T follicular helper cell (primary cell): ENCODE measurements at places on chromosomes 11 and 22.

- DNase-seq = no peak
Measured at GRCh38 chr11:128928400-128928799, 14.3 kb downstream of the TP53AIP1 start.

DNA sequence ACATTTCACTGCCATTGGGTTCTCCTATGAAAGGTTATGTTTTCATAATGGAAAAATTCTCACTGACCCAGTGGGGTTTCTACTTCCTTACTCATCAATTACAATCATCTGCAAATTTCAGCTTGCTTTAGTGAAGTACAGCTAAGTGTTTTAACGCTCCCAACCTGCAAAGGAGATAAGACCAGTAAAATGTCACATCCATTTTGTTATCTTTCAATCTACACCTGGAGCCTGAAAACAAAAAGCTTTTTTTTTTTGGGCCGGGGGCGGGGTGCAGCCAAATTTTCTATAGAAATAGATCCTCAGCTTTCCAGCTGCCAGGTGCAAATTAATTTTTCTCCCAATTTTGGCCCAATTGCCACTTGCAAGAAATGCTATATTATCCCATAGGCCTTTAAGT lies 40.6 kb downstream of the CADM1 start:
- no peak for DNase-seq

- DNase-seq = no peak
Measured at GRCh38 chr22:35103761-35104160, 37.8 kb downstream of the ISX start.

DNA sequence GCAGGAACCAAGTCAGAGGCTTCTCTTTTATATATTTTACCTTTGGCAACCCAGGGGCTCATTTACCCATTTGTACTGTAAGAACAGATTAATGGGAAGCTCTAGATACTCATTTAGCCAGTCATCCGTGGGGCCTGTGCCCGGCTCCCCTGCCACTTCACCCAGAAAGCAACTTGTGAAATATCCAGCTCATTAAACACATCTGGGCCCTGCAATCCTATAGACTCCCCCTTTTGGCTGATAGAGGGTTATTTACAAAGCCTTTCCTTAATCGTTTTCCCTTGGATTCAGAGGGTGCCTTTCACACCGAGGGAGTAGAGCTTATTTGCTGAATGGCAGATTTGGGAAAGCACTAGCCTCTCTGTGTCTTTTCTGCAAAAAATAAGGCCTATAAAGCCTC lies 118.7 kb upstream of the SORL1-AS1 start:
- no peak for DNase-seq

- no peak for DNase-seq
Measured at GRCh38 chr11:128599729-128600128, 12.4 kb upstream of the ETS1 start.

GRCh38 chr11:28383456-28383855 lies 275.3 kb downstream of the METTL15 start:
- no peak for DNase-seq

GRCh38 chr11:126310200-126310991 lies 6.5 kb downstream of the DCPS start:
- peak; percentile 15 for DNase-seq

- DNase-seq = no peak
Measured at GRCh38 chr11:47541070-47541469, 11.9 kb downstream of the CELF1 start.

- no peak for DNase-seq
Measured at GRCh38 chr11:130088919-130089673, 19.4 kb downstream of the APLP2 start.

GRCh38 chr11:122213171-122213570 lies 97.2 kb upstream of the BLID start:
- DNase-seq = no peak

- no peak for DNase-seq
Measured at GRCh38 chr22:29784451-29785361, 17.5 kb downstream of the UQCR10 start.

GRCh38 chr22:35656284-35656752 lies 8.1 kb downstream of the APOL6 start:
- DNase-seq = no peak

DNA sequence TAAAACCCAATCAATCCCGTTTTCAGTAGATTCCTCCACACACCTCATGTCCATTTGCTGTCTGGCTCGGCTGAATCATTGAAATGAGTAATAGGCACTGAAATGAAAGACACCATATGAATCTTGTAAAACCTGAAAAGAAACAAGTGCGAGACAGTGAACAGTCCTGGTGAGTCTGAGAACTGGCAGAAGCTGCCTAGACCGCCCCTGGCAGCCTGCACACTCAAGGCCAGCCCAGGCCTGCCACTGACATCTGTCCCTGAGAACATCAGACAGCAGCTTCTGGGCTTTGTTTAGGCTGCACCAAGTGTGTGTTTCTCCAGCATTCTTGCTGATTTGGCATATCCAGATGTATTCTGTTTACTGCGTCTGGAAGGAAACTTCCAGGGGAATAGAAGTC lies 44.8 kb downstream of the ENDOD1 start:
- DNase-seq = no peak

DNA sequence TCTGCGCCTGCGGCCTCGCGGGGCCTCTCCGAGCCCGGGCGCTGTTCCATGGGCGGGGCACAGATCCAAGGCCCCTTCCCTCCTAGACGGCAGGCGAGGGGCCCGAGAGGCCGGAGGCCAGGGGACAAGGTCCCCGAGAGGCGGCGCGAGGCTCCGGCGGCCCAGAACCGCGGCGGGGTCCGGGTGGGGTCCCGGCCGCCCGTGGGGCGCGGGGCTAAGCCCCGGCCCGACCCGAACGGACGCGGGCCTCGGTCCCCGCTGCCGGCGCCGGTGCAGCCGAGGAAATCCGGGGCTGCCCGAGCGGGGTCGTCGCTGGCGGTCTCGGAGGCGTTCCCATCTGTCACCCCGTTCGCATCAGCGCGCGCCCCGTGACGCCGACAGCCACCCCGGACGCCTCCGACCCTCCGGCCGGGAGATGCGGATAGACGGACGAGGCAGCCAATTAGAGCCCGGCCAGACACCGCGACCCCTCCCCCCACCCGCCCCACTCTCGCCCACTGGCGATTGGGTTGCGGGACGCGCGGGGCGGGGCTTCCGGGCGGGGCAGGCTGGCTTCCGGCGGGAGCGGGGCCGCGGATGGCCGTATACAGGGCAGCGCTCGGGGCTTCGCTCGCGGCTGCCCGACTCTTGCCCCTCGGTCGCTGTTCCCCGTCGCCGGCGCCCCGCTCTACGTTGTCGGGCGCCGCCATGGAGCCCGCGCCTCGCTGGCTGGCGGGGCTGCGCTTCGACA lies at the start of gene SELENOO:
Gene SELENOO, plus strand, starts transcription at position 551 of the 730 bp plus-strand sequence. Its CDS starts 26 bp downstream, at position 577.
- peak; percentile 76 for DNase-seq

GRCh38 chr22:29720811-29721323 lies 1.1 kb downstream of the CABP7 start:
- no peak for DNase-seq

DNA sequence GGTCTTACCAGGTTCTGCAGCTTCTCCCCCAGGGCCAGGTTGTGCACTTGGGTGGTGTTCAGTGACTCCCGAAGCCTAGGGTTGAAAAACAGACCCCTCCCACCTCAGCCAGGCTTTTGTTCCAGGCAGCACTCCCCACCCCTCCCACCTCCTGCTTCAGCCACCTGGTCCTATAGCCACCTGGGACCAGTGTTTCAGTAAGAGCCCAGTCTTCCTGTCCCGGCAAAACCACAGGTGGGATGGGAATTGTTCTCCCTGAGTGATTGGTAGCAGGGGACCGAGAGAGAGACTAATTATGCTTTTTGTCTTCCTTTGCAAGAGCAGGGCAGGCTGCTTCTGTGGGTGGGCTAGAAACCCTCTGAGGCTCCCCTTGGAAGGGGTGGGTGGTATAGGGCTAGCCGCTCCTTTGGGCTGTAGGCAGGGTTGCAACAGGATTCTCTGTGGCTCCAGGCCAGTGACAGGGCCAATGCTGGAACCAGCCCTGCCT lies 8.5 kb upstream of the NAALADL1 start:
- no peak for DNase-seq

GRCh38 chr11:36817336-36817965 lies 219.4 kb upstream of the RAG2 start:
- no peak for DNase-seq

- no peak for DNase-seq
Measured at GRCh38 chr11:57214494-57214893, 22.6 kb downstream of the APLNR start.

- no peak for DNase-seq
Measured at GRCh38 chr11:118899706-118900360, 16.1 kb downstream of the CXCR5 start.

DNA sequence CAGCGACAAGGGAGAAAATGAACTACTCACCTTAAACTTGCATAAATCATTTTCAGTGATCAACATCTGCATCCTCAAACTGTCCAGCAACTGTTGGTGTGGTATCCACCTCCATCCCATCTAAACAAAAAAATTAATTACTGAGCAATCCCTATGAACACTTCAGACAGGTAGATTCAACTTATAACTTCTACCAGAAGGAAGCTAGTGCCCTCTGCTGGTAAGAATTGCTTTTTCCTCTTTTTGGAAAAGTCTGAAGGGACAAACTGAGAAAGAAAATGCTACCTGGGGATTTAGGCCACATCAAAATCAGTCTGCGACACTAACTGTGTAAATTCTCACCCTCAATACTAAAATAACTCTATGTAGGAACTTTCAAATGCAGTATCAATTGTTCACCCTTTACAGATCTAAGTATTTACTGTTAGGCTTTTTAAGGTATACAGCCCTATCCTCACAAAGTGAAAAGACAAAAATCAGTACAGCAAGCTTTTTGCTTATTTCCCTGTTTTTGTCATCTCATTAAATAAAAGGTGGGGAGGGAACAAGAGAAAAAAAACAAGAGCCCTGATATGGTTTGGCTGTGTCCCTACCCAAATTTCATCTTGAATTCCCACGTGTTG lies 17.9 kb downstream of the CLNS1A start:
- DNase-seq = no peak

GRCh38 chr11:29256580-29256979 lies 760.2 kb downstream of the KCNA4 start:
- DNase-seq = no peak

GRCh38 chr11:6627762-6628241 lies 8.6 kb upstream of the TPP1 start:
- no peak for DNase-seq

DNA sequence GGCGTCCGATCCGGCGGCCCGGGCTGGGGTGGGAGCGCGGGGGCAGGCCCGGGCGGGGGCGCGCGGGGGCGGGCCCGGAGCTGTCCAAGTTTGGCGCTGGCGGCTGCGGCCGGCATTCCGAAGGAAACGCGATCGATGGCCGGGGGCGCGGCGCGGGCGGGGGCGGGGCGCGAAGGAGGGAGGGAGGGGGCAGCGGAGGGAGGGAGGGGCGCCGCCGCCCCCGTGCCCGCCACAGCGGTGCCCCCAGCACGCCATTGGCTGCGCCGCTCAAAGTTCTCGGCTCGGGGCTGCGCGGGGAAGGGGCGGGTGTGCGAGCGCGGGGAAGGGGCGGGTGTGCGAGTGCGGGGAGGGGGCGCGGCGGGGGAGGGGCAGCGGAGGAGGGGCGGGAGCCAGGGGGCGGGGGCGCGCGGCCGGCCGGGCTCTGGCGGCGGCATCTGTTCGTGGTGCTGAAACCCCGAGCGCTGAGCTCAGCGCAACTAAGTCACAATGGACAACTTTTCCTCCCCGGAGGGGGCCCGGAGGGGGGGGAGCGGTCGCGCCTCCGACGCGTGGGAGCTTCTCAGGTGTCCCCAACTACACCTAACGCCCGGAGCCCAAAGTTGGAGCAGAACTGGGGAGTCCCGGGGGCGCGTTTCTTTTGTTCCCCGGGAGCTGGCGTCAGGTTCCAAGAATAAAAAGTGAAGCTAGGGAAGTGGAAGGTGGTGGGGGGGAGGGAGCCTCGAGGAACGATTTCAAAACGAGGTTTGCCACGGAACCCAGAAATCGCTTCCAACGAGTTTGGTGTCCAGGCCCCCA lies 2.2 kb downstream of the PHF21B start:
- no peak for DNase-seq

DNA sequence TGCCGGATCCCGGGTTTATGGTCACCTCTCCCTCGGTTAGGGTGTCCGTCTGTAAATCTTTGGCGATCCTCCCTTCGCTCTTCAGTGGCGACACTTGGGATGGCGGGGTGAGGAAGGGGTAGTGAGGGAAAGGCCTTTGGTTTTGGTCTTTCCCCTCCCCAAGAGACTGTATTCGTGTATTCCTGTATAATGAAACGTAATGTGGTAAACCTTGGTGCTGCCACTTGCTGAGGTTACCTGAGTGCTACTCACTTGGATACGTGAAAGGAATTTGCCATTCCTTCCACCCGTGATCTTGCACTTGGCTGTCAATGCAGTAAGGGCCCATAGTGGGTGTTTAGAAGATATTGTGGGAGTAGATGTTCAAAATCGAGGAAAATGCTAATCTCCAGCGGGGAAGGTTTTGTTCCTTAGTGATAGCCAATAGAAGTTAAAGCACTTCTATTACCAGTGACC lies 578 bp upstream of the NUP160 start:
- no peak for DNase-seq

DNA sequence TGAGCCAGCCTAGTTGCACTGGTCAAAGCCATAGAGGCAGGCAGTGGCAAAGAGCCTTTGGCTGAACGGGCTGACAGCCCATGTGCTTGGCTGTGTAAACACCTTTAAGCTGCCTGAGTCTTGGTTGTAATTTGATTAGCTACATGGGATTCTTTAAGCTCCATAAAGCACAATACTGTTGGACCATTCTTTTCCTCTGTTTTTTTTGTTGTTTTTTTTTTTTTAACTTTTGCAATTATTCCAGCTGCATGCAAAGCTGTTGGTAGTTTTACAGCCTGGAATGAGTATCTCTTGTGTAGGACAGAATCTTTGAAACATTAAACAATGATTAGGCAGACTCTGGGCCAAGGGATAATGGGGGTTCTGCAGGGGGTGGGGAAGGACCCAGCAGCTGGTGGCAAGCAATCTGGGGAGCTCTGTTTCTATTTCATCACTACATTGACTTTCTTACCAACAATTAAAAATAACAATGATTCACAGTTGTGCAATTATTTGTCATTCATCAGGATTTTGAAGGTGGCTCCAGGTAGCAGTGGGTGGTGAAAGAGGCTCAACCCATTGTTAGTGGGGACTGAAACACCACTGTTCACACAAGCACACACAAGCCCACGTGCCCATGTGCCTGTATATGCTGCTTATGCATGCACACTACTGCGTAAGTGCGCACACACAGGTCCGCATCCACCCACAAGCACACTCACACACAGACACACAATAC lies 69.5 kb upstream of the CSNK2A3 start:
- DNase-seq = no peak

DNA sequence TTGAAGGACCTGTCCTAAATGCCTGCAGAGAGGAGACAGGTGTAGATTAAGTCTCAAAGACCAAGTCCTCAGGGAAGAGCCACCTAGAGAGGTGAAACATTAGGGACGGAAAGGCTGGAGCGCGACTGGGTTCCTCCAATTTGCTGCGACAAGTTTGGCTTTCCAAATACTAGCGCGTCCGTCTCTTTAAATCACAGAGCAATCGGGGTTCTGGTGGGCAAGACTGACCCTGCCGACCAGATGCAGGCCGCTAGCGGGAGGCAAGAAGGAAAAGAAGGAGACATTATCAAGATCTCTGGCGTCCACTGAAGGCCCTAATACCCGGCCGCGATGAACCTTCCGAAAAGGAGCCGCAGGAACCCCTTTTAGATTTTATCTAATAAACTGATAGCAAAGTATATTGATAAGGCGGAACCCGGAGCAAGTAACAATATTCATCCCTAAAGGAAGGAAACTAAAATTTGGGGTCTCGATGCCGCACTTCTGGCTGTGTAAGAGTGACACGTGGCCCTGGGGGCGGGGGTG lies 128.2 kb upstream of the C11orf58 start:
- no peak for DNase-seq

- no peak for DNase-seq
Measured at GRCh38 chr11:8083871-8084281, 2.9 kb downstream of the TUB start.

- no peak for DNase-seq
Measured at GRCh38 chr11:102197670-102198139, 87.5 kb downstream of the YAP1 start.
